Fibroblast of skin of left quadriceps (primary cell): ENCODE measurements at places on chromosomes 5 and 9.

- DNase-seq = no peak
These were observed 276.0 kb downstream of the TENT4A start for GRCh38 chr5:6989230-6989629.

GRCh38 chr9:2781336-2781735 is 62.6 kb downstream of the PUM3 start:
- DNase-seq = peak; percentile 27

- no peak for DNase-seq
These were observed 8.7 kb downstream of the JADE2 start for GRCh38 chr5:134534058-134534725.

GRCh38 chr5:64826541-64826940 is 57.8 kb downstream of the CWC27 start:
- no peak for DNase-seq

GRCh38 chr5:135230251-135230925 is 168.6 kb downstream of the MACROH2A1 start:
- no peak for DNase-seq

DNA sequence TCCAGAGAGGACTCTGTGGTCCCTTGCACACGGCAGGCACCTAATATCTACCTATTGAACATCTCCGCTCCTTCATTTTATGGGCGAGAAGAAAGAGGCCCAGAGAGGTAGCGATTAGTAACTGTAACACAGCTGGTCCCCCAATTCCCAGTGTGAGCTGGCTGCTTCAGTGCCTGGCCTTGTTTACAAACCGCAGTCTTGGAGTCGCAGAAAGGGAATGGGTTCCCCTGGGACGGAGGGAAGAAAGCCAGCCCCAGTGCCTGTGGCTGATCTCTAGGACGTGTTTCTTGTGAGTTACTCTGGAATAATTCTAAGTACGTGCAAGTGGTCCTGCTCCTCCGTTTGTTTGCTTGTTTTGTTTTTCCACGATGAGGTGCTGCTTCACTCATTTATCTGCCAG is 52.0 kb downstream of the CFAP77 start:
- no peak for DNase-seq

DNA sequence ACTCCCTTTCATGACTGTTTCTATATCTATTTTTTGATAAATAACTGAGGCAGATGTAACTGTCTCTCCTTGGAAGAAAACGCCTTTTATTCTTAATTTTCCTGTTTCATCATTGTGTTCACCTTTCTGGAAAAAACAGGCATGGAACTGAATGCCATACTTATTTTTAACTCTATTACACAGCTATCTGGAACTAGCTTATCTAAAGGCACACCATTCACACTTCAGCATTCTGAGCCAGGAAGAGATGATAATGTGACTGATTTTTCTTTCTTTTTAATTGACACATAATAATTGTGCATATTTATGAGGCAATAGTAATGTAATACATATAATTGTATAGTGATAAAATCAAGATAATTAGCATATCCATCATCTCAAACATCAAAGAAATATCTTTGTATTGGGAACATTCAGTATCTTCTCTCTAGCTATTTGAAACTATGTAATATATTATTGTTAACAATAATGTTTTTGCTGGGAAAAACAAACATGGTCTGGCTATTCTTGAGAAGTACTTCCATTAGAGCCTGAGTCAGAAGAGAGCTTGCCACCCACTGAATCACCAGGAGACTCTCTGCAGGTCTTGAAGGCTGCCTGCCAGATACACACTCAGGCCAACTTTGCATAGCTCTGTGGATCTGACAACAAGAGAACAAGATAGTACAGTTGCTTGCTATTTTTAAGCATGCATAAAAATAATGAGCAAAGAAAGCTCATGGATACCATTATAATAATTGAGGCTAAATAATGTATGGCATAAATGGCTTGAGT is 501.0 kb upstream of the EDIL3 start:
- no peak for DNase-seq

DNA sequence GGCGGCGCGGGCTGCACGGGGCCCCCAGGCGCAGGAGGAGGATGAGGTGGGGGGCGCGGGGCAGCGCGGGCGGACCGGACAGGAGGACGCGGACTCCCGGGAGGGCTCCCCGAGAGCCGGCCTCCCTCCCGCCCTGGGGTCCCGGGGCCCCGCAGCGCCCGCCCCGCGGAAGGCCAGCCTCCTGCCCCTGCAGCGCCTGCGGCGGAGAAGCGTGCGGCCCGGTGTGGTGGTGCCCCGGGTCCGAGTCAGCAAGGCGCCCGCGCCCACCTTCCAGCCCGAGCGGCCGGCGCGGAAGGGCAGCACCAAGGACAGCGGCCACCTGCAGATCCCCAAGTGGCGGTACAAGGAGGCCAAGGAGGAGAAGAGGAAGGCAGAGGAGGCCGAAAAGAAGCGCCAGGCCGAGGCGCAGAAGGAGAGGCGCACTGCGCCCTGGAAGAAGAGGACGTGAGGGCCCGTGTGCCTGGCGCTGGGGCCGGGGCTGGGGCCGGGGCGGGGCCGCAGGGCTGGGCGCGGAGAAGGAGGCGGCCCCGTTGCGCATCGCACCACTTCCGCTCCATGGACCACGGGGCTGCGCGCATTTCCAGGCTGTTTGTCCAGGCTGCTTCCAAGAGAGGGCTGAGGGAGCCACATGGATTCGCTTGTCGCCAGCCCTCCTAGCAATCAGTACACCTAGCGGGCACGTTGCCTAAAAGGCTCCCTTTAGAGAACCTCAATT is 86.0 kb downstream of the ANKRD33B start:
- no peak for DNase-seq

DNA sequence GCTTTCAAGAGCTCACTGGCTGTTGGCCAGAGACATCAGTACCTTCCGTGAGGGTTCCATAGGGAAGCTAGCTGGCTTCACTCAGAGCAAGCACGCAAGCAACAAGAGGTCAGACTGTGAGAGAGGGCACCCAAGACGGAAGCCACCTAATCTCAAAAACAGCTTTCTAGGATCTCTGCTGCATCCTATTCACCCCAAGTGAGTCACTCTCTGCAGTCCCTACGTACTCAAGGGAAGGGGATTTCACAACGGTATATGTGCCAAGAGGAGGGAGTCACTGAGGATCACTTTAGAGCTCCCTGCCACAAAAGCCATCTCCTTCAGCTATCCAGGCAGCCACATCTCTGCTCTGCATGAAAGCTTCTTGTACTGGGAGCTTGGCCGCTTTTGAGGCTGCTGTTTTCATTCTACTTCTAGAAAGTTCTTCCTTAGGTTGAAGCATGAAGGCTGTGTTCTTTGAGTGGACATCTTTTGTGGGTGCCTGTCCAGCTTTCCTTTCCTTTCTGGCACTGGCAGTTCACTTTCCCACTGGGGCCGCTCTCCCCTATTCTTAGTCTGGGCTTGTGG is 249.5 kb downstream of the MAN2A1 start:
- no peak for DNase-seq

GRCh38 chr9:136849038-136849959 is at the start of gene PHPT1:
PHPT1 (plus strand) TSS chr9:136849409; CDS start chr9:136849431, 22 bp downstream.
- DNase-seq = peak; percentile 98

- no peak for DNase-seq
These were observed 2.0 kb downstream of the GADD45G start for GRCh38 chr9:89606624-89607311.

DNA sequence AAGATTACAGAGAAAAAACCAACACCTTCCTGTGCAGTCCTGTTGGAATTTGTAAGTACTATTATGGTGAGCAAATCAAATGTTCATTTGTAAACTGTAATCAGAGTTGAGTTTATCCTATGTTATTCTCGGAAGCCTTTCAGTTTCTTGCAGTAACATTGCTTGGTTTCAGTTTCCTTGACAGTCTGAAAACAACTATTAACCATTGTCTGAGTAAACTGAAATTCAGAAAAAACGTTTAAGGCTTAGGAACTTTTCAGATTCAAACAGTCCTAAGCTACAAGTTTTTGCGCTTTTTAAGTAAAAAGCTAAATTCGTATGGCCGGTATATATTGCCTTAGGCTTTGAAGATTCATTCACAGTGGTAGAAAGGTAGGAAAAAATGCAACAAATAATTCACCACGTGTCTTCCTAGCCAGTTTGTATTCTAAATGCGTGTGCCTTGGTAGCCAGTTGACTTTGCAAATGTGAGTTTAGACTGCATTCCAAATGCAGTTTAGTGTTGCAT is 2.5 kb downstream of the GPBP1 start:
- peak; percentile 16 for DNase-seq

GRCh38 chr9:98896632-98897031 is 47.1 kb upstream of the COL15A1 start:
- no peak for DNase-seq

DNA sequence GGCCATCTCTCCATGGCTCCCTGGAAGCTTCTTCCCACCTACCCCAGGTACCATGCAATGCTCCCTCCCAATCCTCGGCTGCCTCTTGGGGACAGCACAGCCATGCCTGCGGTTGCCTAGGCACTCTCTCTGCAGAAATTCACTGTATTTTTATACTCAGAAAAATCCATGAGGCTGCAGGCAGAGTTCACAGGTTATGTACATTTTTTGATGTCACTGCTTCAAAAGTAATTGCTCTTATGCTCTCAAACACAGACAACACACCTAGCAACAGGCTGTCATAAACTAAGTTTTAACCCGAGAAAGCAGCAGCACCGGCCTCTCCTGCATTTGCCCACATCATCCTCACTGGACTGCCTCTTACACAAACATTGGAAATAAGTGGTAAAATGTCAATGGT is 102.4 kb downstream of the AK8 start:
- DNase-seq = no peak

DNA sequence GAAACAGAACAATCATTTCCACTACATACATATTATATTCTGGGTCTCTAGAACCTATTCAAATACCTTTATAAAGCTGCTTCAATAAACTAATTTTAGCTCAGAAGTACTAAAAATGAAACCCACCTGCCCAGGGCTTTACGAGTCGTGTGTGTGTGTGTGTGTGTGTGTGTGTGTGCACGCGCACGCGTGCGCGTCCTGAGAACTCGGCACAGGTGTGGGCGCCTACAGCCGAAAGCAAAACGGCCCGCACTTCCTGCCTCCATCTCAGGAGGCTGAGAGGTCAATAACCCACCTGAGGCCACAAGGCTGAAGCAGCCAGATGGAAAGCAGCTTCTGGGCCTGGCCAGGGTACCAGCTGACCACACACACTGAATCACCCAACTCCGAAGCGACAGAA is 3.0 kb downstream of the CLPTM1L start:
- DNase-seq = no peak

- no peak for DNase-seq
These were observed 275.8 kb upstream of the RIOK2 start for GRCh38 chr5:97458851-97459250.

DNA sequence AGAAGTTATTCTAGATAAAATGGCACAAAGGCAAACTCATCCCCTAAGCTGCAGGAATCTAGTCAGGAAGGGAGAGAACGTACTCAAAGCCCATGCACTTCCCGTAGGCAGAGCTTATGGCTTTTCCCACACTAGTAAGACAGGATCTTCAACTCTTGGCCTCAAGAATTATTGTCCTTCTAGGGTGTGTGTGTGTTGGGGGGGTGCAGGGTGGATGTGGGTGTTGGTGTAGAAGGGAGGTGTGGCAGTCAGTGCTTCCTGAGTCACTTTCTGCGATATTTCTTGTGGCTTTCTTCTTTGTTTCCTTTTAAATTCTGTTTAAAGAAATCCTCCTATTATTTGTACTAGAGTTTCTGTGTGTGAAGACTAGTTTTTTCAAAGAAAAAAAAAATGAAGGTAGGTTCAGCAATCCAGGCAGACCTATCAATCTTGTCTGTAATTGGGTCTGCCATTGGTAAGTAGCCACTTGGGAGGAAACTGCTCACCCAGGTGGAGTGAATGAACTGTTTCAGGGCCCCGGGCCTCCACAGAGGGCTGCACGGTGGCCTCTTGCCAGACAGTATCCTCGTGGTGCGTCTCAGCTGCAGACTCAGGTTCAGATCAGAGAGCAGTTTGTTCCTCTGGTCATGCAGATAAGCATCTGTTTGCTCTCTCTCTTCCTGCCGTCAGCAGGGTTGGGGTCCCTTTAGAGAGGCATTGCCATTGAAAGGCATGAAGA is 131.9 kb downstream of the NPR3 start:
- DNase-seq = no peak

DNA sequence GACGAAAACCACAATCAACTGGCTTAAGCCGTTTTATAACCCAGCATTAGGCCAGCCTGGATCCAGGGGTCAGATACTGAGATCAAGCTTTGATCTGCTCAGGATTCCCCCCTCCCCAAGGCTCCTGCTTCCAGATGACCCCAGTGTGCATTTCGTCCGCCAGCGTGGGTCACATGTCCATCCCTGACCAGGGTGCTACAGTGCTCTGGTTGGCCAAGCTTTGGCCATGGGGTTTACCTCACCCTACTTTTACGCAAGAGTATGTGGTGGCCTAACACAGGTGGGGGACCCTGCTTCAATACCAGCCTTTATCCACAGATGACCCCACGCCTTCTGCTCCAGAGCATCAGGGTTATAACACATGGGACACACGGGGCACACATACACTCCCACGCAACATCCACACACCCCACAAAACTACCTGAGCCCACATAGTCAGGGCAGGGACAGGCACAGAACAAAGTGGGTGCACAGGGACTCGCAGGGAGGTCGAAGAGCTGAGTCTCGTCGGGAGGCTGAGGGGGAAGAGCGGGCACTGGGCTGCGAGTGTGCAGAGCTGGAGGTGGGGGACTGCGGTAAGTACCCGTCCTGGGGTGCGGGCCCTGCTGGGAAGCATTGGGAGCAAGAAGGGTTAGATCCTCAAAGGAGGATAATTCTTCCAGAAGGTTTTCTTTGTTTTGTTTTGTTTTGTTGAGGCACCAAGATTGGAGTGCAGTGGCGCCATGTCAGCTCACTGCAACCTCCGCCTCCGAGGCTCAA is 5.0 kb upstream of the SQSTM1 start:
- DNase-seq = no peak

GRCh38 chr5:676699-677076 is 16.5 kb downstream of the TPPP start:
- DNase-seq = no peak

DNA sequence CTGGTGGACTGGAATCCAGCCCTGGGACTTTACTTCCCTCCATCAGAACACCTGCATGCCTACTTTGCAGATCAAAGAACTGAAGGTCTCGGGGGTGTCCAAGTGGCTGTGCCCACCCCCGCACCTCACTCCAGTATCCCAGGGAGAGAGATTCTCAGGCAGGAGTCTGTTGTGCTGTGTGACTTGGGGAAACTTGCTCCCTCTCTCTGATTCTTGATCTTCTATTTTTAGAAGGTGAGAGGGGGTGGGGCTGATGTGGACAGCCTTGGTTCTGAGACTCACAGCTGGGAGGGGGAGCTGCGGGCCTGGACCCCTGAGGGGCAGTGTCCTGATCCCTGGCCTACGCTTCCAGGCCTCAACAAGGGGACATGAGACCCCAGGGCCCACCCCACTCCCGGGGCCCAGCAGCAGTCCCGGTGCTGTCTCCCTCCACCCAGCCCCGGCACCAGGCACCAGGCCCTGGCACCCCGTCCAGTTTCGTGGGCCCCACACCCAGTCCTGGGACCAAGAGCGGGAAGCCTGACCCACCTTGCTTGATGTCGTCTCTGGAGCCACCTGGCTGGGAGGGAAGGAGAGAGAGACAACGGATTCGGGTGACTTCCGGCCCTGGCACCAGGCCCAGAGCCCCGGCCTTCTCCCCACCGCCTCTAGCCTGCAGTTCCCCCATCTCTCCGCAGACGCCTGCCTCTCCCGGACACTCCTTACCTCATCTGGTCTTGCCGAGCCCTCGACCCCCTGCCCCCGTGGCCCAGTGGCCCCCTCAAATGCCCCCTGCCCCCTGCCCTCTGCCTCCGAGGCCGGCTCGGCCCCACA is 74.0 kb upstream of the SPTLC1 start:
- DNase-seq = no peak
